ENCODE measurements at places on chromosomes 16 and 17.
A peak's percentile ranks its signal among the peaks of the same experiment; 100 is the strongest.

GRCh38 chr16:12155235-12155634, 178.7 kb downstream of the SNX29 start:
- DNase-seq = no peak

GRCh38 chr17:12730931-12731521, 58.3 kb upstream of the ARHGAP44 start:
- no peak for DNase-seq

GRCh38 chr17:72351884-72352346, 231.1 kb downstream of the SOX9 start:
- no peak for DNase-seq

- peak; percentile 44 for DNase-seq
These were observed at the start of gene TOM1L1 for GRCh38 chr17:54900457-54901229. TOM1L1 (plus strand) TSS chr17:54900852; CDS start chr17:54900866, 14 bp downstream.

DNA sequence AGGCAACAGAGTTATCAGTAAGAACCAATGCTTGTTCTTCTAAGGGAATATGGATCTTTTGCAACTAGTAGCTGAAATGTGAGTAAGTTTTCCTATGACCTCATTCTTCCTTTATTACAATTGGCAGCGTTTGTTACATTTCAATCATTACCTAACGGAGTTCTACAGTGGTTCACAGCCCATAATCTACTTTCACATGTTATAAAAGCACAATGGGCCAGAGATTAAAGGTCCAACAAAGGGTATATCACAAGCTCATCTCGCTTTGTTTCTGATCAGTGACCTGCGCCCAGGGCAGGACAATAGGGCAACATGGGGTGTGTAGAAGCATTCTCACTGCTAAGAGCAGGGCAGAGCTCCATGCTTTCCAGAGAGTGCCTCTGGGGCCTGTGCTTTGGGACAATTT, 279.9 kb upstream of the DYNLRB2 start:
- peak; percentile 4 for DNase-seq

DNA sequence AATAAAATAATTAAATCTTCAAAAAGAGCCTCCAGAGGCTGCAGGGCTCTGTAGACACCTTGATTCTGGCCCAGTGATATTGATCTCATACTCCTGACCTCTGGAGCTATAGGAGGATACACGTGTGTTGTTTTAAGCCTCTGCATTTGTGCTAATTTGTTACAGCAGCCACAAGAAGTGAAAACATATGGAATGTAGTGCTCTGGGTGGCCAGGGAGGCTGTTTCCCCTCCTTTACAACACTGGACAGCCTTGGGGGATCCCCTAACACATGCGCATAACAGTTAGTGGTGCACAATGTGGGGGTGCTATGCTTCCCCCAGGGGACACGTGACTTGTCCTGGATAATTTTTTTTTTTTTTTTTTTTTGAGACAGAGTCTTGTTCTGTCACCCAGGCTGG, 4.7 kb upstream of the ZNF500 start:
- no peak for DNase-seq

DNA sequence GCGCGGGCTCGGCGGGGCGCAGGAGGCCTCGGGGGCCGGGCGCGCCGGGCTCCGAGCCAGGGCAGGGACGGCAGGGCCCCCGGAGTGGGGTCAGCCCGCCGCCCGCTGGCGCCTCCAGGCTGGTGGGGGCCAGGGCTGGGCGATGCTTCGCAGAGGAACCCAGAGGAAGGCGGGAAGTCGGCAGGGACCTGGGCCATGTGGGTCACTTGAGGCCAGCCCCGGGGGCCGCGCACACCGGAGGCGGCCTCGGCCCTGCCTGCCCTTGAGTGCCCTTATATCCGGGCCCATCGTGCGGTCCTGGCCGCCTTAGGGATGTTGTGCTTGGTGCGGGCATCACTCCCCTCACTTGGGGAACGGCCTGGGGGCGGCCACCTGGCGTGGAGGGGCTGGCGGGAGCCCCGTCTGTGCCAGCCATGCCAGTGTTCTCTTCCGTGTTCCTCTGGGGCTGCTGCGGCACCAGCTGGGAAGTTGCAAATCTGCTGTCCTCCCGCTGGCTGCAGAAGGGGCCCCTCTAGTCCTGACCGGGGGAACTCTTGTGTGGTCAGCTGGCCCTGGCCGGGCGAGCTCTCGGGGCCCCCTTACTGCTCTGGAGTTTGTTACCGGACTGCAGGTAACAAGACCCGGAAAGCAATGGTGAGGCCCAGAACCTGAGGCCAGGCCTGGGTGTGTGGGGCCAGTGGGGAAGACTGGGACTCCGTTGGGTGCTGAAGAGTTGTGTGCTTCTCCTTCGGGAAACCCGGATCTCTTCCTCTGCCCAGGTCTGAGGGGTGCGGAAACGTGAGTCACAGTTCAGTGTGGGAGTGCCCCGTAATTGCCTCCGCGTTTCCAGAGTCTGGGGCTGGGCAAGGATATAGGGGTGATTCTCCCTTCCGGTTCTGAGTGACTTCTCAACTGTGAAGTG, 849 bp downstream of the CAPN15 start:
- DNase-seq = peak; percentile 79

- no peak for DNase-seq
These were observed 128.2 kb downstream of the ZNF778 start for GRCh38 chr16:89345642-89346150.

GRCh38 chr17:63382826-63383225, 63.3 kb downstream of the CYB561 start:
- DNase-seq = no peak

- peak; percentile 76 for DNase-seq
These were observed 77.8 kb downstream of the MRC2 start for GRCh38 chr17:62705156-62705777.

- no peak for DNase-seq
These were observed 57.9 kb downstream of the ARSG start for GRCh38 chr17:68349157-68349556.

- DNase-seq = no peak
These were observed 5.0 kb downstream of the SCARF1 start for GRCh38 chr17:1640329-1641064.

- no peak for DNase-seq
These were observed 284.6 kb upstream of the CDH5 start for GRCh38 chr16:66081775-66082366.

GRCh38 chr17:28662527-28662829, 473 bp downstream of the SUPT6H start:
- DNase-seq = no peak

DNA sequence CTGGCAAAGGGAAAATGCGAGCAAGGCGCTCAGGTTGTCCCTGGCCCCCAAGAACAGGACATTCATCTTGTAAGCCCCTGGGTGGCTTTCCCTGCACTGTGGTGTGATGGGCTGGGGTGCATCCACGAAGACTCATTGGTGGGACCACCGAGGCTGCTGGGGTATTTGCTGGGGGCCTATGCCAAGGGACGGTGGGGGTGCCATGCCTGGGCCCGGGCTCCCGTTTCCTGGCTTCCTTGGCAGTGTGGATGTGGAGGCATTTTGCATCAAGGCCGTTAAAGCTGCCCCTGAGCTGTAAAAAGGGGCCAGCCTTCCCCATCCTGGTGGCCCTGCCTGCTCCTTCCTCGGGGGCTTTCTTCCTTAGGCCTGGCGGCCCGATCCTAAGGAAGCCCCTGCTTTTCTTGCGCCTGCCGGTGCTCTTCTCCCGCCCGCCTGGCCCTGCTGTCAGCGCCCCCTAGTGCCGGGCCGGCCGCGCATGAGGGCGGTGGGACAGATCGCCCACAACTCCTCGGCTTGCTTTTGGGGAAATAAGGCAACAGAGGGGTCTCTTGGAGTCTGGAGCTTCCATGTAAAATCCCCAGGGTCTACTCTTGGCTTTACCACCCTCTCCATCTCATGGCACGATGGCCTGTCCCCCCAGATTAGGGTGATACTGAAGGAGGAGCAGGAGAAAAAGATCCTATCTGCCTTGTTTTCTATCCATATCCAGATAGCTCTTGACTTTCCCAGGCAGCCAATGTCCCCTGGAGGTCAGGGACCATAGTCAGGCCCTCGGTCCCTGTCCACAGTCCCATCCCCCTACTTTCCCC, 9.8 kb upstream of the TBX2 start:
- DNase-seq = peak; percentile 50

GRCh38 chr17:44005527-44006271, 1.3 kb downstream of the NAGS start:
- DNase-seq = peak; percentile 64

- no peak for DNase-seq
These were observed 277.0 kb downstream of the WWOX start for GRCh38 chr16:78376452-78376851.

DNA sequence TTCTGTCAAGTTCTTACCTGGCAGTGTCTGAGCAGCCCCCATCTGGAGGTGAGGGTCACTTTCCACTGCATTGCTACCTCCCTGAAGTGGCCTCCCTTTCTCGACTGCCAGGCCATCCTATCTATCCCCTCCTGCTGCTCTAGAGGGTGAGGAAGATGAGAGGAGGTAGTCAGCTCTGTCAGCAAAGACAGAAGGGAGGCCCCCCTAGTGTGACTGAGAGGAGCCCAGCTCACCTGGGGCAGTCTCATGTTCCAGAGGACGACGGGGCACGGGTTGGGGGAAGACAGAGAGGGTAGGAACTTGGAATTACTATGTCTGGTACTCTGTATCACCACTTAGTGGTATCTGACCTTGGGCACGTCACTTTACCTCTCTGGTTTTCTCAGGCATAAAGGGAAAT, 22.0 kb downstream of the MYO19 start:
- no peak for DNase-seq

Data from lung microvascular endothelial cell (primary cell).